ENCODE measurements at places on chromosomes 1 and 21.
A peak's percentile ranks its signal among the peaks of the same experiment; 100 is the strongest.

GRCh38 chr1:64790832-64791487 lies 46.1 kb downstream of the RAVER2 start:
- no peak for DNase-seq

DNA sequence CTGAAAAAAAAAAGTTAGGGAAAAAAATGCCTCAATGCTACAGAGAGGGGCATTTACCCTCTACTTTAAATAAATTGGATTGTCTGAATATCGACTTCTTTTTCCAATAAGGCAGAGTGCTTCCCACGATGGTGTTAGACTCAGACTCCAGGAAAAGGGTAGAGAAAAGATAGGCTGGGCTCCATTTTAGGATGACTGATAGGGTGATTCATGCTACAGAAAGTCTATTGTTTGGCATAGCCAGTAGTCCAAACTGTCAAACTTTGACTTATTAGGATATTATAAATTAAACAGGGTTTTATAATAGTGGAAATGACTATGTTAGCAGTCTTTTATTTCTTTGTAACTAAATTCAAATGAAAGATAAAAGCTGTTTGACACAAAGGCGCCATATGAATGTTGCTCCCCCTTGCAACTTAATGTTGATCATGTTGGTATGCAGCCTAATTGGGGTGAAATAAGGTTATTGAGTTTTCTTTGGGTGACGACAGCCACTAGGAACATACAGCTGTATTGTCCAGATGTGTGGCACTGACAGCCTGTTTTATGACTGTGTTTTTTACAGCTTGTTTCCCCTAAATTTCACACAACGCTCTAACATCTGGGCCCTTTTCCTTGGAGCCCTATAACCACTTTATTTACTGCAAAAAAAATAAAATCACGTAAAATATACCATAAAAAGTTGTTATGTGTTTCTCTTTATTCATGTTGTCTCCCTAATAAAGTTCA lies 69.3 kb downstream of the SPAG17 start:
- no peak for DNase-seq

GRCh38 chr21:27649323-27649722 lies 682.4 kb upstream of the ADAMTS5 start:
- DNase-seq, result peak; percentile 72

- DNase-seq, result no peak
Observed at GRCh38 chr1:2339206-2340085, 51.9 kb downstream of the MORN1 start.

GRCh38 chr1:41790351-41790750 lies 128.4 kb downstream of the HIVEP3 start:
- DNase-seq, result no peak

- peak; percentile 31 for DNase-seq
Observed at GRCh38 chr1:225156254-225156653, 226.8 kb downstream of the DNAH14 start.

- DNase-seq, result no peak
Observed at GRCh38 chr1:168498956-168499687, 44.7 kb downstream of the XCL2 start.

DNA sequence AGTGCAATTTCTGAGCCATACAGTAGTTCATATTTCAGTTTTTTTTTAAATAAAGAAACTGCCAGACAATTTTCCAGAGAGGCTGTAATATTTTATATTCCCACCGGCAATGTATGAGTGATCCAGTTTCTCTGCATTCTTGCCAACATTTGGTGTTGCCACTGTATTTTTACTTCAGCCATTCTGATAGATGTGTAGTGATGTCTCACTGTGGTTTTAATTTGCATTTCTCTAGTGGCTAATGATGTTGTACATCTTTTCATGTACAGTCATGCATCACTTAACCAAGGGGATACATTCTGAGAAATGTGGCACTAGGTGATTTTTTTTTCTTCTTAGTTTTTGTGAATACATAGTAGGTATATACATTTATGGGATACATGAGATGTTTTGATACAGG lies 99.6 kb downstream of the CENPF start:
- no peak for DNase-seq

GRCh38 chr1:235027862-235028250 lies 100.8 kb downstream of the TOMM20 start:
- no peak for DNase-seq

- no peak for DNase-seq
Observed at GRCh38 chr1:12165342-12165741, 1.4 kb upstream of the TNFRSF1B start.

DNA sequence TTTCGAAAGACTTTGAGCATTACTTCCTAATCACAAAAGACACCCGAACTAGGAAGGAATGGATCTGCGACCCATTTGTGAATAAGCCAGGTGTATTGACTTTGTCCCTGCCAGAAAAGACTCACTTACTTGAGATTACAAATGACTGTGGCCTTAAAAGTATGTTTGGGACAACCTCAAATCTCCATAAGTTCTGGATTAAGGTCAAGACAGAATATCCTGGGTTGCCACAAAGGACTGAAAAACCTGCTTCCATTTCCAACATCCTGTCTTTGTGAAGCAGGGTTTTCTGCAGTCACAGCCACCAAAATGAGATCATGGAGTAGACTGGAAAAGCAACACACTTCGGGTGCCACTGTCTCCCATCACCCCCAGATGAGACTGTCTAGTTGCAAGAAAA lies 537.4 kb upstream of the ZRANB2 start:
- no peak for DNase-seq

All from dermis microvascular lymphatic vessel endothelial cell (primary cell).